ENCODE measurements at places on chromosomes 2 and 18. TPM values are rescaled to one million over a fixed set of nuclear protein-coding genes. Genes with fewer than 3 reads are reported as not detected.

DNA sequence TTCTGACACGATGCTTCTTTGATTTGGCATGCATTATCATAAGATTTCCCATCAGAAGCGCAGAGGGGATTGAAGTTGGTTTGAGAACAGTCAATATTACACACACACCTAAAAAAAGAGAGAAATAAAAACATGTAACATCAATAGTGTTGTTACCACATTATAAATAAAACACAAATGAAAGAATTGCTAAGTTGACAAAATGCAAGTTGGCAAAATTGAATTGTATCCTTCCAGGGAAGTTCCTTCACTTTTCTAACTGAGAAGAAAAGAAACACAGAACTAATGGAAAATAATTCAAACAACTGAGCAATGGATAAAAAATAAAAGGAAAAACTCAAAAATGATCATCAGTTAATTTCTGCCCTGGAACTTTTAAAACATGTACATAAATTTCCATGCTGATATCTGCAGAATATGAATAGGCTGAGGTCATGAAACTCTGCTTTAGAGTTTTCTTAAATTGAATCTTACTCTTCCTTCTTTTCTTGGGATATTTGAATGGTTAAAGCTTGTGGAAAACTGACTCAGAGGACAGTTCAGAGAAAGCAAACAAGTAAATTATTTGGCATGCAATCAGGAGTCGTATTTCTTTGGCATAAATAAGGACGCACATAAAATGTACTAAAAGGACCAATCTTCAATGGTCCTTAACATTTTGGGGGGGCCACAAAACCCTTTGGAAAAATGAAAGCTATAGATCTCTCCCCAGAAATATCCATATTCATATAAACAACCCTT, 152.4 kb upstream of the CAVIN2 start:
- no peak for DNase-seq

- DNase-seq: no peak
These were observed 25.0 kb downstream of the PTPN2 start for GRCh38 chr18:12858991-12859390.

GRCh38 chr2:7667260-7667757, 750.1 kb downstream of the RNF144A start:
- DNase-seq: no peak

UPP2 gene
- total RNA-seq: not detected

LRRC30 gene
- not detected for total RNA-seq
